Activated CD8-positive, alpha-beta memory T cell treated with anti-CD3 and anti-CD28 coated beads, Interleukin-2, amount 10 ng/mL, durations not matched to agents 7 days and 5 days (primary cell): ENCODE measurements at places on chromosomes 16 and 17. TPM values are rescaled to one million over a fixed set of nuclear protein-coding genes. Genes with fewer than 3 reads are reported as not detected.
A peak's percentile ranks its signal among the peaks of the same experiment; 100 is the strongest.

Gene FBXO39
- total RNA-seq: 0.42 TPM

Gene SP6
- not detected for total RNA-seq

Gene CHST5
- total RNA-seq: 0.14 TPM

Gene FSCN2
- 0.41 TPM for total RNA-seq

GRCh38 chr17:73551759-73552158 is 92.5 kb downstream of the SDK2 start:
- no peak for DNase-seq
- no peak overlapping the region for H3K27ac ChIP-seq

DNA sequence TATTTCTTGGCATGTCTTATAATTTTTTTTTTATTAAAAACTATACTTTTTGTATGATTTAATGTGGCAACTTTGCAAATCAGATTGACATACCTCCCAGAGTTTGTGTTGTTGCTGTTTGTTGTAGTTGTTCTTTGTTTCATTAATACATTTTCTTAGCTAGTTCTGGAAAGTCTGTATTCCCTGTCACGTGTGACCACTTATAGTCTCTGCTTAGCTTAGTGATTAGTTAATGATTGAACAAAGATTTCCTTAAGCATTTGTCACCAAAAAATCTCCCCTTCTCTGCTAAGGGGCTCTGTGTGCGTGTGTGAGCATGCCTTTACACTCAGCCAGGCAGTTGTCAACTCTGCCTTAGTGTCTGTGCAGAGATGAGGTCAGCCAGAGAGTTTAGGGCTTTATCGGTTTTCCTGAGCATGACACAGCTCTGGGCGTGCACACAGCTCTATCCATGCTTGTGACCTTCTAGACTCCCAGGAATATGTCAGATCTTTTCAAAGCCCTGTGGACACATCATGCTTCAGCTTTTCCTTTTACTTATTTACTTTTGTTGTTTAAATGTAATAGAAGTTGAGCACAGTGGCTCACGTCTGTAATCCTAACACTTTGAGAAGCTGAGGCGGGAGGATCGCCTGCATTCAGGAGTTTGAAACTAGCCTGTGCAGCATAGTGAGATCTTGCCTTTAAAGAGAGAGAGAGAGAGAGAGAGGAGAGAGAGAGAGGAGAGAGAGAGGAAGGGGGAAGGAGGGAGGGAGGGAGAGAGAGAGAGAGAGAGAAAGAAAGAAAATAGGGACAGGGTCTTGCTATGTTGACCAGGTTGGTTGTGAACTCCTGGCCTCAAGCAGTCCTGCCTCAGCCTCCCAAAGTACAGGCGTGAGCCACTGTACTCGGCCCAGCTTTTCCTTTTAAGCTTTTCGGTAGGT is 21.9 kb downstream of the DNAI2 start:
- peaks cover 3% of the 10 kb centered on the region for H3K27me3 ChIP-seq
- H3K4me3 ChIP-seq: no peak overlapping the region
- H3K4me1 ChIP-seq: peaks cover 20% of the 10 kb centered on the region
- H3K36me3 ChIP-seq: no peaks in the 10 kb centered on the region
- H3K27ac ChIP-seq: no peak overlapping the region

DNA sequence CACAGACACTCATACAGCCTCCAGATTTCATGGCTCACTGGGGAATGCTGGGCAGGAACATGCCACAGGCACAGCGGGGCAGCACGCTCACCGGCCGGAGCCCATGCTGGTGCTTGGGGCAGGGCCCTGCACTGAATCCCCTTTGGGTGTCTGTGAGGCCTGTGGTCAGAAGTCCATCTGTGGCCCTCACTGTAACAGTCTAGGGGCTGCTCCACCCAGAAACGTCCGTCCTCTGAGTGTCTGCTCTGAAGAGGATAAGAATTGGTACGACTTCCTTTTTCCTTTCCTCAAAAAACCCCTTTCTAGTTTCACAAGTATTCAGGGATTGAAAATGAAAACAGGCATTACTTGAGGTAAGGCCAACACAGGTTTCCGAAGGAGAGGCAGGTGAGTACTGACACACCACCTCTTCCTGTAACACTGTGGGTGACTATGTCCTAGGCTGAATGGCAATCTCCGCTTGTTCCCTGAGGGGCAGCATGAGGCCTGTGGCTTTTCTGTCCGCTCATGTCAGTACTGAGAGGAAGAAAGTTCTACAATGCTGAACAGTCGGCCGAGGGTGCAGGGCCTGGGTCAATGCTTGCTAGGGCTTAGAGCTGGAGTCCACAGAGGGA is 42.5 kb downstream of the TMEM11 start:
- no peak overlapping the region for H3K27ac ChIP-seq
- peaks cover 1% of the 10 kb centered on the region for H3K36me3 ChIP-seq
- no peak overlapping the region for H3K4me3 ChIP-seq

- no peak overlapping the region for H3K4me3 ChIP-seq
- peaks cover 2% of the 10 kb centered on the region for H3K4me1 ChIP-seq
- DNase-seq: peak; percentile 88
- H3K36me3 ChIP-seq: no peaks in the 10 kb centered on the region
- no peaks in the 10 kb centered on the region for H3K27me3 ChIP-seq
- H3K27ac ChIP-seq: no peak overlapping the region
These were observed 6.0 kb upstream of the CHRNE start for GRCh38 chr17:4908711-4909496.

DNA sequence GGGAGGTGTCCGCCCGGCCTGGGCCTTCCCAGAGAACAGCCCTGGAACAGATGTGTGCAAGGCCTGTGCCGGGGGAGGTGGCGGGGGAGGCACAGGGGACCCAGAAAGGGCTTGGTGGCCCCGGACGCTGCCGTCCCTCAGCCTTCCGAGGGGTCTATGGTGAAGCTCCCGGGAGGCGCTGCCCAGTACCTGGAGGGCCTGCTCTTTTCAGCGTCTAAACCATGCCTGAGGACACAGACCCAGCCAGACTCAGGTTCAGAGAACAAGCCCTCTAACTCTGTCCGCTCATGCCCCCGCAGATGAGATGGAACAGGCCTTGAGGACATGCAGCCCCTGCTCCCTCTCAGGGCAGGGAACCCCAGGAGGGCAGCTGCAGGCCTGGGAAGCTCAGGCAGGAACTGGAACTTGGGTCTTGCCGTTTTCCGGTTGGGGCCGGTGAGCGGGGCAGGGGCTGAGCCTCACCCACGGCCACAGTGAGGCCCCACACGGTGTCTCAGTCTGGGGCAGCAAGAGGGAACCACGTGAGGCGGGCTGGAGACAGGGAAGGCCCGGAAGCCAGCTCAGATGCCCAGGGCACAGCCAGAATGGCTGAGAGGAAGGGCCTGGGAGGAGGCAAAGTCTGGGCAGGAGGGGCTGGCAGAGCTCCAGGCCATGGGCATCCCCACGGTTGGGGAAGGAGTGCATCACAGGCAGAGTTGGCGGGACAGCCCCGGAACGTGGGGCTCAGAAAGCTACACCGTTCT is 12.5 kb downstream of the SLC16A3 start:
- peak overlapping the region; percentile 73 for H3K27ac ChIP-seq
- H3K36me3 ChIP-seq: peaks cover 33% of the 10 kb centered on the region
- peaks cover 45% of the 10 kb centered on the region for H3K4me1 ChIP-seq
- no peak for DNase-seq
- H3K4me3 ChIP-seq: no peak overlapping the region

- H3K36me3 ChIP-seq: no peaks in the 10 kb centered on the region
- no peak overlapping the region for H3K27ac ChIP-seq
- no peaks in the 10 kb centered on the region for H3K4me1 ChIP-seq
- DNase-seq: no peak
These were observed 401.6 kb downstream of the NPIPA7 start for GRCh38 chr16:16780588-16780987.

- no peaks in the 10 kb centered on the region for H3K4me1 ChIP-seq
- no peak overlapping the region for H3K4me3 ChIP-seq
- no peak overlapping the region for H3K27ac ChIP-seq
- no peaks in the 10 kb centered on the region for H3K27me3 ChIP-seq
- H3K36me3 ChIP-seq: peaks cover 5% of the 10 kb centered on the region
These were observed 67.4 kb downstream of the SLC39A11 start for GRCh38 chr17:73025041-73025560.

DNA sequence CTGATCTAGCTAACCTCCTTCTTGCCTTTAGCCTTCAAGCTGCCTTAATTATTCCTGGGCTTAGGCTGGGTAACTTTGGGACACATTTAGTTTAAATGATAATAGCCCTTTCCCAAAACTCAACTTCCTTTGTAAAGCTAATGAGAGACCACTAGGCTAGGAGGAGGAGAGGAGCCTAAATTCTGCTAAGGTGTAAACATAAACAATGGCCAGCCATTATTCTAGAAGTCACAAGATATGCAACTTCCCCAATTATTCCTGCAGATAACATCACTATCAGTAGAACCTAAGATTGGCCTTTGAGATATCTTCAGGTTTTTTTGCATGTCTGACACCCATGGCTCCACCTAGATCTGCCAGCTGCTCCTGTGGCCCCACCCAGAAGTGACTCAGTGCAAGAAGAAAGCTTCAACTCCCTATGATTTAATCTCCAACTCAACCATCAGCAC is 131.2 kb upstream of the FAM20A start:
- no peak overlapping the region for H3K4me3 ChIP-seq
- DNase-seq: no peak
- peaks cover 10% of the 10 kb centered on the region for H3K27me3 ChIP-seq
- H3K4me1 ChIP-seq: no peaks in the 10 kb centered on the region

DNA sequence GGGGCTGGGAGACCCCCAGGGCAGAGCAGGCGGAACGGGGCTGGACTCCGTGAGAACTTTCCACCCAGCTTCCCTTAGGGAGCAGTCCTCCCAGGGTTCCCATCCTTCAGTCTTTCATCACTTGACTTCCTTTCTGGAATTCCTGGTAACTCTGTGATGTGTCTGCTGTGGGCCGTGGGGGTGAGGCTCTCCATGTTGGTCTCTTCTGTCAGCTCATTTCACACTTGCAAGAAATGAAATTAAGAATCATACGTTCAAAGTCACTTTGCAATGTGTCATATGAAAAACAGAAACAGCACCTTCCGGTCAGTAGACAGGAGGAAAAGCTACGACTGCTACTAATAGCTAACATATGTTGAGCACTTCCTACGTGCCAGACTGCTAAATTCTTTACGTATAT is 5.4 kb upstream of the BBS2 start:
- H3K27me3 ChIP-seq: peaks cover 12% of the 10 kb centered on the region
- H3K4me3 ChIP-seq: no peak overlapping the region
- DNase-seq: no peak
- peaks cover 6% of the 10 kb centered on the region for H3K4me1 ChIP-seq
- H3K27ac ChIP-seq: no peak overlapping the region

- no peak for DNase-seq
- peaks cover 55% of the 10 kb centered on the region for H3K27me3 ChIP-seq
- peaks cover 30% of the 10 kb centered on the region for H3K4me1 ChIP-seq
- peaks cover 2% of the 10 kb centered on the region for H3K36me3 ChIP-seq
These were observed 1.4 kb downstream of the PYDC1 start for GRCh38 chr16:31215287-31216162.

- peaks cover 11% of the 10 kb centered on the region for H3K27me3 ChIP-seq
- no peaks in the 10 kb centered on the region for H3K4me1 ChIP-seq
- no peak overlapping the region for H3K4me3 ChIP-seq
- H3K36me3 ChIP-seq: no peaks in the 10 kb centered on the region
- no peak for DNase-seq
These were observed 43.3 kb downstream of the SALL1 start for GRCh38 chr16:51107742-51108141.

DNA sequence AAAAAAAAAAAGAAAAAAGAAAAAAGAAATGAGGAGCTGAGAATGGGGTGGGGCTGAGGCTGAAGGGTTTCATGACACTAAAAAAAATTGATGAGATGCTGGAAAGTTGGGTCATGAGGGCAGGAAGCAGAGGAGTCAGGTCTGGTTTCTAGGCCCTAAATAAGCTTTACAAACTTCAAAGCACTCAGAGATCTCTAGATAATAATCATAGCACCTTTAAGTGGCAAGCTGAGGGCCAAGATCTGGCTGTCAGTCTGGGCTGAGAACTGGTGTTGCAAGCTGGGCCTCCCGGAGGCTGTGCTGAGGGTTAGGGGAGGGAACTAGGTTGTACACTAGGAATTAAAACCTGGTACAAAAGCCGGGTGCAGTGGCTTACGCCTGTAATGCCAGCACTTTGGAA is 6.4 kb downstream of the ZNF764 start:
- DNase-seq: peak; percentile 72
- H3K27me3 ChIP-seq: no peaks in the 10 kb centered on the region
- no peak overlapping the region for H3K4me3 ChIP-seq
- H3K27ac ChIP-seq: peak overlapping the region; percentile 88
- peaks cover 50% of the 10 kb centered on the region for H3K4me1 ChIP-seq

DNA sequence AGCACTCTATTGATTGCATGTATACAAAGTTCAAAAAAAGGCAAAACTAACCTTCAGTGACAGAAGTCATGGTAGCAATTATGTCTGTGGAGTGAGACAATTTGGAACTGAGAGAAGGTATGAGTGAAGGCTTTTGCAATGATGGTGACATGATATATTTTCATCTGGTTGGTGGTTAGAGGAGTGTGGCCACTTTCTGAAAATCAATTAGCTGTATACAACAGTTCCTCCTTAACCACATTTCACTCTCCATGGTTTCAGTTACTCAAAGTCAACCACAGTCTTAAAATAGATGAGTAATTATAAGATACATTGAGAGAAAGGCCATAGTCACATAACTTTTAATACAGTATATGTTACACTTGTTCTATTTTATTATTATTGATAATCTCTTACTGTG is 26.2 kb downstream of the ADAMTS18 start:
- H3K4me3 ChIP-seq: no peak overlapping the region
- no peak for DNase-seq
- H3K36me3 ChIP-seq: no peaks in the 10 kb centered on the region
- H3K27ac ChIP-seq: no peak overlapping the region
- no peaks in the 10 kb centered on the region for H3K4me1 ChIP-seq

- DNase-seq: peak; percentile 90
- H3K27ac ChIP-seq: no peak within 1 kb of the TSS
- H3K27me3 ChIP-seq: peaks cover 6% of the 10 kb centered on the region
These were observed at the start of gene DBF4B for GRCh38 chr17:44708401-44709263. TSS of gene DBF4B (plus strand) at chr17:44708665. CDS start at chr17:44708821, 156 bp downstream.

GRCh38 chr17:81809556-81809998 is 5.6 kb downstream of the GCGR start:
- no peak for DNase-seq
- H3K27ac ChIP-seq: no peak overlapping the region
- no peaks in the 10 kb centered on the region for H3K36me3 ChIP-seq
- H3K4me1 ChIP-seq: no peaks in the 10 kb centered on the region
- H3K4me3 ChIP-seq: no peak overlapping the region

- H3K36me3 ChIP-seq: peaks cover 4% of the 10 kb centered on the region
- peak overlapping the region; percentile 88 for H3K4me3 ChIP-seq
- H3K27me3 ChIP-seq: no peaks in the 10 kb centered on the region
- no peak for DNase-seq
- H3K27ac ChIP-seq: peak overlapping the region; percentile 71
- H3K4me1 ChIP-seq: peaks cover 48% of the 10 kb centered on the region
These were observed 2.7 kb downstream of the MPRIP start for GRCh38 chr17:17044846-17045561.

- H3K36me3 ChIP-seq: no peaks in the 10 kb centered on the region
- H3K27ac ChIP-seq: no peak overlapping the region
- no peak for DNase-seq
- no peaks in the 10 kb centered on the region for H3K27me3 ChIP-seq
- no peaks in the 10 kb centered on the region for H3K4me1 ChIP-seq
These were observed 30.5 kb downstream of the RPGRIP1L start for GRCh38 chr16:53673189-53673588.
